ENCODE measurements at places on chromosomes 6 and 20. TPM values are rescaled to one million over a fixed set of nuclear protein-coding genes. Genes with fewer than 3 reads are reported as not detected.

The FILIP1 gene
- polyA plus RNA-seq, result not detected

GRCh38 chr6:84753173-84753572 lies 11.2 kb downstream of the TBX18 start:
- no peak for DNase-seq
- no peaks in the 10 kb centered on the region for H3K27me3 ChIP-seq
- no peak overlapping the region for H3K4me3 ChIP-seq
- no peaks in the 10 kb centered on the region for H3K4me1 ChIP-seq
- H3K36me3 ChIP-seq, result no peaks in the 10 kb centered on the region
- H3K27ac ChIP-seq, result no peak overlapping the region

GRCh38 chr6:52513464-52513863 lies 63.4 kb downstream of the TRAM2 start:
- H3K27ac ChIP-seq, result no peak overlapping the region
- no peak for DNase-seq
- no peak overlapping the region for H3K4me3 ChIP-seq
- peaks cover 56% of the 10 kb centered on the region for H3K36me3 ChIP-seq
- H3K27me3 ChIP-seq, result no peaks in the 10 kb centered on the region

DNA sequence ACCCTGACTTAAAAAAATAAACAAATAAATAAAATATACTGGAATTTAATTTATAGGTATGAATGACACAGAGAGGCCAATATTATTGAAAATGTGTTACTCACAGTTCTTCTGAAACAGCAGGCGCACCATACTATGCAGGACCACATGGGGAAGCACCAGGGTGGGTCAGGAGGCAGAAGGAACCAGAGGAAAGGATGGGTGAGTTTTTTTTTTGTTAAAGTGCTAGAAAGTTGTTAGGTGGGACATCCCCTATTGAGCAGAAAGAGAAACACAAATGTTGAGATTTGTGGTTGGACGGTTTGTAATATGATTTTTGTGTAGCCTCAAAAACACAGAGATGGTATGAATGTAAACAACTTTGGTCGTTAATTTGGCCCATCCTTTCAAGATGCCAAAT lies 26.0 kb downstream of the PTPRA start:
- no peak overlapping the region for H3K4me3 ChIP-seq
- H3K27ac ChIP-seq, result no peak overlapping the region
- peaks cover 32% of the 10 kb centered on the region for H3K4me1 ChIP-seq
- H3K36me3 ChIP-seq, result peaks cover 3% of the 10 kb centered on the region
- H3K27me3 ChIP-seq, result no peaks in the 10 kb centered on the region
